Colonic mucosa (tissue), 4 donors: ENCODE measurements at places on chromosomes 2 and 18. TPM values are rescaled to one million over a fixed set of nuclear protein-coding genes. Genes with fewer than 3 reads are reported as not detected.

DNA sequence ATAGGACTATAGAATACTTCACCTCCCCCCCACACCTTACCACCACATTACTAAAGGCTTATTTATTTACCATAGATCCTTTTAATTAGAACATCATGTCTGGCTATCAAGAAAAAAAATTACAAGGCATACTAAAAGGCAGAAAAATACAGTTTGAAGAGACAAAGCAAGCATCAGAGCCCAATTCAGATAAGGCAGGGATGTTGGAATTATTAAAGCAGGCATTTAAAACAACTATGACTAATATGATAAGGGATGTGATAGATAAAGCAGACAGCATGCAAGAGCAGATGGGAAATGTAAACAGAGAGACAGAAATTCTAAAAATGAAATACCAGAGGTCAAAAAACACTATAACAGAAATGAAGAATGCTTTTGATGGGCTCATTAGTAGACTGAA lies 55.4 kb upstream of the SMIM21 start:
- no peaks in the 10 kb centered on the region for H3K4me1 ChIP-seq
- H3K4me3 ChIP-seq, result no peak overlapping the region
- no peaks in the 10 kb centered on the region for H3K36me3 ChIP-seq

DNA sequence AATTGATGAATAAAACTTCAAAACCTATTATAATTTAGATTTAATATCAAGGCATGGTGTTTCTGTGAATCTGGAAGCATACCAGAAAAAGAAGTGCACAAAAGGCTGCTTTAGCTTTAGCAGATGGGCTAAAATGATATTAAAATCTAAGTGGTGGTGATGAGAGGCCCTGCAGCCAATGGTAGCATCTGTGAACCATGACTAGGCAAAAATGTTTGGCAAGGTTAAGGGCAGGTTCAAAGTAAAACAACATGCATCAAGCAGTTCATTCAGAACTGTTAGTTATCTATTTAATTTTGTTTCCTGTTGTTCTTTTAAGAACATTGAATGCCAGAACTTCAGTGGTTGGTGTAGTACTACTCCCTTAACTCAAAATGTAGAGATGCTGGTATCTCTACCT lies 1736.9 kb upstream of the CELF4 start:
- no peaks in the 10 kb centered on the region for H3K27me3 ChIP-seq
- H3K36me3 ChIP-seq, result no peaks in the 10 kb centered on the region
- H3K27ac ChIP-seq, result no peak overlapping the region
- H3K4me1 ChIP-seq, result no peaks in the 10 kb centered on the region
- H3K4me3 ChIP-seq, result no peak overlapping the region
- DNase-seq, result no peak

- no peak for DNase-seq
- H3K36me3 ChIP-seq, result no peaks in the 10 kb centered on the region
- H3K27ac ChIP-seq, result no peak overlapping the region
- H3K4me3 ChIP-seq, result no peak overlapping the region
- H3K4me1 ChIP-seq, result no peaks in the 10 kb centered on the region
These were observed 26.4 kb downstream of the CELF4 start for GRCh38 chr18:37539236-37539635.

- H3K36me3 ChIP-seq, result no peaks in the 10 kb centered on the region
- peaks cover 15% of the 10 kb centered on the region for H3K4me1 ChIP-seq
- no peak overlapping the region for H3K27ac ChIP-seq
- H3K4me3 ChIP-seq, result no peak overlapping the region
These were observed 47.1 kb upstream of the ZFP36L2 start for GRCh38 chr2:43273529-43273928.

The PIEZO2 gene
- total RNA-seq, result 0.79 TPM

The DUSP28 gene
- total RNA-seq, result 3.9 TPM
